Fibroblast of mammary gland (primary cell): ENCODE measurements at places on chromosomes 11 and 22.

DNA sequence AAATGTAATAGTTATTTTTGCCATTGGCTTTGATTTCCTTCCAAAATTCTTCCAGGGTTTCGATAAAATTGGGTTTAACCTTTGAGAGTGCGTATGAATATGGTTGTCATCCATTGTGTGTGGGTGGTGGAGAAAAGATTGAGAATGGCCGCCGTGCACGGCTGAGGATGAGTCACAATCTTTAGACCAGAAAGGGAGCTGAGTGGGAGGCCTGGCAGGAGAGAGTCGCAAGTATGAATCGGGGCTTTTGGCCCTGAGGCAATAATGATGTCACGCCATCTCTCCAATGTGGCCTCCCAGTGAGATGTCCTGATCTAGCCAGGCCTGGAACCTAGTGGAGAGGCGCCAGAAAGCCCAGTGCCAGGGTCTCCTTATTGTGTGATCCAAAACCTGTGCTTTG is 33.1 kb upstream of the SMPD1 start:
- peak; percentile 96 for DNase-seq

- peak; percentile 50 for DNase-seq
Observed at GRCh38 chr22:26461188-26461810, 22.3 kb downstream of the HPS4 start.

- no peak for DNase-seq
Observed at GRCh38 chr11:955154-956063, 29.7 kb downstream of the AP2A2 start.

DNA sequence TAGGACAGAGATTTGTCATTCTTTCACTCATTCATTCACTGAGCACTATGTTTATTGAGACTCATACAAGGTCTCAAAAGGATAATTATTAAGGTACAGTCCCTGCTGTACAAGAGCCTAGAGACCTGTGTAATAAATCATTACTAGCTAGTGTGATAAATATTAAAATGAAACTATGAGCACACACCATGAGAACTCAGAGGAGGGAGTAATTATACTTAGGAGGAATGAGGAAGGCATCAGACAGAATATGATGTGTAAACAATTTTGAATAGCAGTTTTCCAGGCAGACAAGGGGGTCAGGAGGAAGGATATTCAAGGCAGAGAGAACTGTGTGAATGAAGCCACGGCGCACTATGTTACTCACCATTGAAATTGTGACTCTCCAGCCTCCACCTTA is 300.8 kb upstream of the ISX start:
- DNase-seq = no peak

GRCh38 chr22:17612057-17612456 is 16.5 kb downstream of the ATP6V1E1 start:
- no peak for DNase-seq

DNA sequence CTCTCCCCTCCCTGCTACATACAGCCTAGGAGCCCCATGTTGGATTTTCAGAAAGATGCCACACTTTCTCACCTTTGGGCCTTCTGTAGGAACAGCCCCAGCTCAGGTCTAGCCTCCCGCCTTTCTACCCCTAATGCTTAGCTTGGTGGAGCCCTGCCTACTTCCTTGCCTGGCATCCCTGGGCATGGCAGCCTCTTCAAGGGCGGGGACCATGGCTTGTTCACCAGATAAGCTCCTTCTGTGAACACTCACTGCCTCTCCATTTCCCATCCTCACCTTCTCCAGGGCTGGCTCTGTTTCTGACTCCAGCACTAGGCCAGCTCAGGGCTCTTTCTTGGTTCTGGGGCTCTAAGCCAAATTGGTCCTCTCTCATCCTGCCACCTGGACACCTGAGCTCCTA is 1.4 kb downstream of the SEPTIN3 start:
- DNase-seq = no peak

- no peak for DNase-seq
Observed at GRCh38 chr11:18463439-18463838, 7.8 kb downstream of the LDHAL6A start.

DNA sequence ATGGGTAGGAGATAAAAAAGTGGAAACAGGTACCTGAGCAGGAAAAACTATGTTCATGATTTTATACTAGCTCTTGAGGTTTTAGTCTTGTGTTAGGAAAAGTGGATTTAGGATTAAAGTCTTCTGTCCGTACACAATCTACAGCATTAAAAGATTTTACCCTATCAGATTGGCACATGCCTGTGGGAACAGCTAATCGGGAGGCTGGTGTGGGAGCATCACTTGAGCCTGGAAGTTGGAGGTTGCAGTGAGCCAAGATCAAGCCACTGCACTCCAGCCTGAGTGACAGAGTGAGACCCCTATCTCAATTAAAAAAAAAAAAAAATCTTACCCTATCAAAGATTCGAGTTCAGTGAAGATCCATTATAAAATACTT is 12.2 kb upstream of the CRKL start:
- no peak for DNase-seq

GRCh38 chr11:81960443-81960842 is 773.2 kb downstream of the FAM181B start:
- DNase-seq = no peak

DNA sequence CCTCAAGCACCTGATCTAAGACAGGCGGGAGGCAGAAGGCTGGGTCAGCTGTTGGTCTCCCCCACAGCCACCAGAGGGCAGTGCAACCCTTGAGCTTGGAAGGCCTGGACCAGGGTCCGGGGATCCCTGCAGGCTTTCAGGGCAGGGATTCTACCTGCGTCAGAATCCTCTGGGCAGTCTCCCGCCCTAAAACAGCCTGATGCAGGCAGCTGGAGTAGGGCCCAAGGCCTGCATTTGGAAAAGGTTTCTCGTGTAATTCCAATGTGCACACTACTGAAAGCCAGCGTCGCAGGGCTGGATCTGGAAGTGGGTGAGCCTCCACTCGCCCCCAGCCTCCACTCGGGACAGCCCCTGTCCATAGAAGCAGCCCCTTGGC is 31.8 kb downstream of the BID start:
- DNase-seq = peak; percentile 79

DNA sequence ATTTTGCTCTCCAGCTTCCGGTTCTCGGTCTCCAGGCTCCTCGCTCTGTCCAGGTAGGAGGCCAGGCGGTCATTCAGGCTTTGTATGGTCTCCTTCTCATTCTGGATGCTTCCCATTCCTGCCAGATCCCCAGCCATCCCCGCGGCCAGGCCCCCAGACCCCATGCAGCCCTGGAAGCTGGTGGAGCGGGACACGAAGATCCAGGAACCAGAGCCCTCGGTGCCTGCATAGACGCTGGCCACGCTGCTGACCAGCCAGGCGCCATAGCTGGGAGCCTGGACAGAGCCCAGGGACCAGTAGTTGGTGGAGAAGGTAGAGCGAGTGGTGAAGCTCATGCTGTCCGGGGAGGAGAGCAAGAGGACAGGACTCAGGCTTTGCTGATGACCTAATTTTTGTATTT is 11.8 kb downstream of the KLHL22 start:
- DNase-seq = no peak

- DNase-seq = no peak
Observed at GRCh38 chr11:100734743-100735527, 47.8 kb downstream of the ARHGAP42 start.

DNA sequence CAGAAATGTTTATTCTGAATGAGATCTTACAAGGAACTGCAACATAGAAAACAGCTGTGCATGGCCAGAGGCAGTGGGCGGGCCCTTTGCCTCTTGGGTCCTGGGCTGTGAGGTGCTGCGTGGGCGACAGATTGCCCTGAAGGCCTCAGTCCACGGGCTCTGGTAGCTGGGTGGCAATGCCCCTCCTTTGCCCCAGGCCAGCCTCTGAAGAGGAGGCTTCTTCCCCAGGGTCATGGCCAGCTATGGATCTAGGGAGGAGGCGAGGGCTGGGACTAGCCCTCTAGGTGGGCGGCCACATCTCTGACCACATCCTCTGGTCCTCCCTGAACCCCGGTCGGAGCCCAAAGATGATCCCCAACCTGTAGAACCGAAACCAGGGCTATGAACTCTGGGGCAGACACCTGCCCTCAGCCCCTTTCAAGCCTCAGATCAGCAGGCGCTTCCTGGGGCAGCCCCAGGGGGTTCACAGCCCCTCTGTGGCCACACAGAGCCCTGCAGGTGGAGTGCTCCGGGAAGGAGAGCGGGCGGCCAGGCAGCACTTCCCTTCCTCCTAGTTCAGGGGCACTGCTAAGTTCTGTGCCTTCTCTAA is 6.6 kb upstream of the CDC42BPG start:
- no peak for DNase-seq

DNA sequence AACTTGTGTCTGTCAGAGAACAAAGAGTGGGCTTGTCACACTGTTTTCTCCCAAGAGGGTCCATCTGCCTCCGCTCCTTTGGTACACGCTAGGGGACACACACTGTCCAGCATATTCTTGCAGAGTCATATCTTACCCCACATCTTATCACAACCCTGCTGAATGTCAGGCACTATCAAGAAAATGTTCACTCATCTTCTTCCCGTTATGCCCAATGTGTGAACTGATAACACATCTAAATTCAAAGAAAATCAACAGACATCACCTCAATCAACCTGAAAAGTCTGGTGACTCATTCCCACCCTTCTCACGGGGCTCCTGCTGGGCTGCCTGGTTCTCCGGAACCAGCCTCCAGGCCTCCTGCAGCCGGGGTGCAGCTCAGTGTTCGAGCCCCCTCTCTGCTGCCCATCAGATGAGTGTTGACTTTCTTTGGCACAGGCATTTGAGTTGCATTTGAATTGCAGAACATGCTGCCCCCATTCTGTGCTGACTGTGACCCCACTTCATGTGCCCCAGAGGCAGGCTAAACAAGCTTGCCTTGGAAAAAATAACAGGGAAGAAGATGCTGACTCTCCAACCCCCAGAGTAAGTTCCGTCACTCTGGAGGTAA is 19.4 kb downstream of the GRAP2 start:
- no peak for DNase-seq

DNA sequence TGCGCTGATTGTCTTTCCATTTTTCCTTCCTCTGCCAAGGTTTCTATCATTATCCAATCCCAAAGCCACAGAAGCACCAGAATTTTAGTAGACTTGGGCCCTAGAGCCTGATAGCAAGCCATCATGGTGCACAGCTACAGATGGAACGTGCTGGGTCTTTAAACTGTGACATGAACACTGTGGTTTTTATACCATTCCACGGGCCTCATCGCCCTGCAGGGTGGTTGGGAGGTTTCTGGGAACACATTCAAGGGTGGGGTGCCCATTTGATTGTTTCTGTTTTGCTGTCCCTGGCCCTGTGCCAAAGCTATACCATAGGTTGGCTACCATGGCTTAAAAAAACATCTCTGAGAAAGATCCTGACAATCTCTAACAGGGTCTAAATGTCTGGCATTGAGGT is 151.9 kb downstream of the CACNA1I start:
- no peak for DNase-seq

- peak; percentile 85 for DNase-seq
Observed at GRCh38 chr11:46272816-46273427, 4.5 kb upstream of the CREB3L1 start.

DNA sequence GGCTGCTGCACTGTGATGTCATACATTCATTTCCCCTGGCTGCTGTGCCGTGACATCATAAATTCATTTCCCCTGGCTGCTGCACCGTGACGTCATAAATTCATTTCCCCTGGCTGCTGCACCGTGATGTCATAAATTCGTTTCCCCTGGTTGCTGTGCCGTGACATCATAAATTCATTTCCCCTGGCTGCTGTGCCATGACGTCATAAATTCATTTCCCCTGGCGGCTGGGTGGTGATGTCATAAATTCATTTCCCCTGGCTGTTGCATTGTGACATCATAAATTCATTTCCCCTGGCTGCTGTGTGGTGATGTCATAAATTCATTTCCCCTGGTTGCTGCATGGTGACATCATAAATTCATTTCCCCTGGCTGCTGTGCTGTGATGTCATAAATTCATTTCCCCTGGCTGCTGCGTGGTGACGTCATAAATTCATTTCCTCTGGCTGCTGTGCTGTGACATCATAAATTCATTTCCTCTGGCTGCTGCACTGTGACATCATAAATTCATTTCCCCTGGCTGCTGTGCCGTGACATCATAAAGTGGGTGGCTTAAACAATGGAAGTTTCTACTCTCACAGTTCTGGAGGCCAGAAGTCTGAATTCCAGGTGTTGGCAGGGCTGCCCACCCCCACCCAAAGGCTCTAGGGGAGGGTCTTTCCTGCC is 301.1 kb downstream of the SHANK2 start:
- no peak for DNase-seq

GRCh38 chr22:32546496-32546895 is 71.9 kb downstream of the FBXO7 start:
- DNase-seq = no peak

DNA sequence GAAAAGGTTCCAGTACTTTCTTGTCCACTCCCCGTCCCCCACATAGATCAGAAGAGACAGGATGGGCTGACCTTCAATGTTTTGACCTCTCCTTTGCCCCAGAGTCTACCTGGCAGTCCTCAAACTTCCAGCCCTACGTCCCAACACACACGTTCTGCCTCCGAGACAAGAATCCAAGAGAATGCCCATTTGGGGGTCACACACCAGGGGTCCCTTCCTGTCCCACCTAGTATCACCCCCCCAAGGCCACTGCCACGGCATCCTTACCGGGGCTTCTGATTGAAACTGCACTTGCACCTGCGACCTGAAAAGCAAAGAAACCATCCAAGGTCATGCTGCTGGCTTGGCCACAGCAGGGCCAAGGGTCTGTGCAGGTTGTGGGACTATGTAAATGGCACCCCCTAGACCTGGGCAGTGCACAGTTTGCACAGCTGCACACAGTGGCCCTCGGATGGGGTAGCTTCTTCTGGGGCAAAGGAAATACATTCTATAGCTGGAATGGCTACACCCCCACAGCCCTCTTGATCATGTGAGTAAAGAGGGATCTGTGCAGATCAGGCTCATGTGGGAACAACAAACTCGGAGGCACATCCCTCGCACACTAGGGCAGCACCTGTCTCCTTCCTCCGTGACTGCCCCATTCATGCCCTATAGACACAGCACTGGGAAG is 16.5 kb upstream of the FXYD2 start:
- no peak for DNase-seq

GRCh38 chr11:93084727-93085505 is 112.9 kb downstream of the SLC36A4 start:
- DNase-seq = peak; percentile 8

DNA sequence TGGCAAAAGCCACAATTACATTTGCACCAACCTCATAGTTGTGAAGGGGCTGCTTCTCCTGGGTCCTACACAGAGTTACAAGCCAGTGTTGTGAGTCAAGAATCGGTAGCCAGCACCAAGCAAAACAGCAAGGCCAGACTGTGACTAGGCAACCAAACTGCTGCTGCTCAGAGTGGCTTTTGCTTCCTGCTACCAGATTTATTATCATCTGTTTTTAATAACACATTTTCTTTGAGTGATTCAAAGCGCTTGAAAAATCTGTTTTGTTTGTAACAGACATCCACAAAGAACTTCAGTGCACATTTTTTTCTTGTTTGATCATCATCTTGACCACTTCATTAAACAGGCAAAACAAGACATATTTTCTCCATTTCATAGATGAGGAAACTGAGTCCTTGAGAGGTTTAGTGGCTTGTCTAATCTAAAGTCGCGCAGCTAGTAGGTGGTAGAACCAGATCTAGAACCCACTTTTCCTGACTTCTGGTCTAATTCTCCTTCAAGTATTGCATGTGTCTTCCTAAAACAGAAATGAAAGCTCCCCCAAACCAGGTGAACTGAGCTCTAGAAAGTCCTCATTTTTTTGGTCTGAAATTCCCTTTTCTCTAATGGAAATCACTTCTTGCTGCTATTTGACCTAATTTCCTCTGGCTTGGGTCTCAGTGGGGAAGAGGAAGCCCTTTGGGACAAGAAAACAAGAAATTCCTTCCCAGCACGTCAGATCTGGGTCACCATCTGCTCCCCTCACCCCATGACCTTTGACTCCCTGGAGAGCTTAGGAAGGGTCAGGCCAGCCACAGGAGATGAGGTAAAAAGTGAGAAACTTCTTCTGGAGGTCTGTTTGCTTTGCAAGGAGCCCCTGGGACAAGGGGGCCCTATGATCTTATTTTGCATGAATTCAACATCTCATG is 39.9 kb downstream of the CWC15 start:
- peak; percentile 98 for DNase-seq

GRCh38 chr11:3133261-3134217 is 31.6 kb downstream of the OSBPL5 start:
- no peak for DNase-seq
